Forelimb muscle (tissue), 1 donor: ENCODE measurements at places on chromosomes 7 and 10. TPM values are rescaled to one million over a fixed set of nuclear protein-coding genes. Genes with fewer than 3 reads are reported as not detected.

The RASA4B gene
- polyA plus RNA-seq = 20.7 TPM

- no peak for DNase-seq
Observed at GRCh38 chr7:38539477-38540081, 91.6 kb downstream of the AMPH start.

DNA sequence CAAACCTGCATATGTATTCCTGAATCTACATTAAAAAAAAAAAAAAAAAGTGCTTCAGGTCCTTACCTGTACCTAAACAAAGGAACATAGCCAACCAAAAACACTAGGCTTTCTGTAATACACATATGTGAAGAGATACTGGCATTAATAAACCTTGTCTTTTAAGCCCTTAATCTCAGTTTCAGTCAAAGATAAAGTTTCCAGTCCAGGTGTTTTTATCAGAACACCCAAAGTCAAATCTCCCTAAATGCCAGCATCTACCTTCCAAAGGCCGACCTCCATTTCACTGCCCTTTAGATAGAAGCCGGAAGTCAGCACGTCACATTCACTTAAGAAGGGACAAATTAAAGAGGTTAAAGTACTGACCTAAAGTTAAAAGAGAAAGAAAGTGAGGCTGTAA lies 79.8 kb upstream of the NEBL start:
- DNase-seq = no peak

- DNase-seq = no peak
Observed at GRCh38 chr10:575402-576129, 113.9 kb downstream of the DIP2C start.

DNA sequence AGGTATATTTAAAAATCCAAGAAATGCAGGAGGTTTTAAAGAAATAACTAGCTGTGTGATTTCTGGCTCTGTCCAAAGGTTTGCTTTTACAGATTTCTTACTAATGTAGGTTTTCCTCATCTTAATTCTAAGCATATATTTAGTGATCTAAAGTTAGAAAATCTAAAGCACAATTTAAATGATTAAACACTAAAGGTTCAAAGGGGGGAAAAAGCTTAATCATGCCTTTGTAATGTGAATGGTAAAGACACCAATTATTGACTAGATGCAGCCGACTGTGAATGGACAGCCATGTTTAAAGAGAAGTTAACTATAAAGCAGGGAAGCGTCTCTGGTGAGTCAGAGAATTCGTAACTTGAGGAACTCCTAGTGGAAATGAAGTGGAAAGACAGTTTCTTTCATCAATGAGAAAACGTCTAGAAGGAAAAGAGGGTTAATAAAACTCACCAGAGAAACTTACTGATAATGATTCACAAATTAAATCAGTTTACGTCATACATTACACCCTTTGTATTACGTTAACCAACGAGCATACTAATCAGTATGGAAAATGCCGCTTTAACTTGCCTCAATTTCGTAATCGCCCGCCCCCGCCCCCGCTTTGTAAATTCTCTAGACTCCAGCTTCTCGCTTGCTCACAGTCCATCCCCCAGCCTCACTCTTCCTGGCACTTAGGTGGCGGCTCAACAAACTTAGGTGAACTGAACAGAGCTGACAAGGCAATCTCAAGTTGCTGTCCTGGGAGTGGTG lies 1.1 kb upstream of the HBP1 start:
- DNase-seq = peak; percentile 62

DNA sequence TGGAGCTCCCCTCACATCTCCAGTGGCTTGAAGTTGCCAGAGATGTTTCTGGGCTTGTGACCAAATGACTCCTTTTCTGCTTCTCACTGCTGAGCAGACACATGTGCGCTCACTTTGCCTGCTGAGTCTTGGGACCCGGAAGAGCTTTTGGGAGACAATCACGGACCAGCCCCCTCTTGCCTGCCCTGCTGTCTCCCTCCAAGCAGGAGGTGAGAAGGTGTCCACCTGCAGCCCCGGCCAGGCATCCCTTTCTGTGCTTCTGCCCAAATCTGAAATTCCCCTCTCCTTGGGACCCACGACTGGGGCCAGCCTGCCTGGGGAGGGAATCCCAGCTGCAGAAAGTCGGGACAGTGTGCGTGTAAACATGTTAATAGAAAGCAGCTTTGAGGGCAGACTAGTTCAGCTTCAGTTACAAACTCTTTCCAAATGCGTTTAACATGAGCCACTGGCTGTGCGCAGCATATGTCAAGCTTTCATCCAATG lies 31.7 kb downstream of the HTRA1 start:
- DNase-seq = peak; percentile 96

GRCh38 chr10:19117438-19117837 lies 68.8 kb downstream of the MALRD1 start:
- DNase-seq = no peak

GRCh38 chr7:46485481-46486065 lies 564.5 kb upstream of the IGFBP3 start:
- DNase-seq = no peak

- DNase-seq = no peak
Observed at GRCh38 chr7:50771120-50772002, 11.3 kb downstream of the GRB10 start.

GRCh38 chr10:119211176-119211575 lies 3.8 kb downstream of the GRK5 start:
- DNase-seq = no peak

The CHAT gene
- not detected for polyA plus RNA-seq

The LRIT1 gene
- polyA plus RNA-seq = not detected

GRCh38 chr10:123522702-123523312 lies 143.3 kb upstream of the GPR26 start:
- no peak for DNase-seq

DNA sequence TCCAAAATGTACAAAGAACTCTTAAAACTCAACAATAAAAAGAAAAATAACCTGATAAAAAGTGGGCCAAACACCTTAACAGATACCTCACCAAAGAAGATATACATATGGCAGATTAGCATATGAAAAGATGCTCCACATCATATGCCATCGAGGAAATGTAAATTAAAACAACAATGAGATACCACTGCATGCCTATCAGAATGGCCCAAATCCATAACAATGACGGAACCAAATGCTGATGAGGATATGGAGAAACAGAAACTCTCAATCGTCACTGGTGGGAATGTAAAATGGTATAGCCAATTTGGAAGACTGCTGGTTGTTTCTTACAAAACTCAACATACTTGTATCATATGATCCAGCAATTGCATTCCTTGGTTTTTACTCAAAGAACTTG lies 319.9 kb downstream of the PHTF2 start:
- DNase-seq = no peak

The GSAP gene
- polyA plus RNA-seq = 5.6 TPM

- DNase-seq = no peak
Observed at GRCh38 chr7:155785536-155785935, 26.7 kb downstream of the SHH start.
